Small intestine (tissue), 16 donors: ENCODE measurements at places on chromosomes 2 and 18. TPM values are rescaled to one million over a fixed set of nuclear protein-coding genes. Genes with fewer than 3 reads are reported as not detected.

KYNU gene
- 3.8 TPM for polyA plus RNA-seq

CFAP221 gene
- polyA plus RNA-seq: 3.0 TPM

AUP1 gene
- polyA plus RNA-seq: 237 TPM

UGT1A3 gene
- polyA plus RNA-seq: 0.22 TPM

SEMA4C gene
- polyA plus RNA-seq: 21.0 TPM

ZNF516 gene
- 6.1 TPM for polyA plus RNA-seq

FAM237A gene
- not detected for polyA plus RNA-seq

RAPGEF4 gene
- 0.54 TPM for polyA plus RNA-seq

DPYSL5 gene
- 0.27 TPM for polyA plus RNA-seq

MTCL1 gene
- 2.5 TPM for polyA plus RNA-seq

ADCYAP1 gene
- 0.66 TPM for polyA plus RNA-seq

ZBTB7C gene
- polyA plus RNA-seq: 0.54 TPM

AQP12A gene
- polyA plus RNA-seq: not detected

LYG1 gene
- 5.4 TPM for polyA plus RNA-seq

CXCR1 gene
- not detected for polyA plus RNA-seq

PPP1R1C gene
- 0.33 TPM for polyA plus RNA-seq

LHCGR gene
- polyA plus RNA-seq: not detected

NOL4 gene
- not detected for polyA plus RNA-seq

ZSWIM2 gene
- not detected for polyA plus RNA-seq

NMS gene
- not detected for polyA plus RNA-seq

PRSS56 gene
- not detected for polyA plus RNA-seq

MC5R gene
- not detected for polyA plus RNA-seq

ANKRD53 gene
- 2.1 TPM for polyA plus RNA-seq

KCNJ3 gene
- polyA plus RNA-seq: 3.0 TPM

VWA3B gene
- not detected for polyA plus RNA-seq

EVA1A gene
- 13.2 TPM for polyA plus RNA-seq

CRYBA2 gene
- 1.3 TPM for polyA plus RNA-seq

DSG1 gene
- not detected for polyA plus RNA-seq

AFF3 gene
- polyA plus RNA-seq: 3.2 TPM

ALLC gene
- polyA plus RNA-seq: not detected

TRIM54 gene
- polyA plus RNA-seq: 5.4 TPM

DOK6 gene
- 0.63 TPM for polyA plus RNA-seq

ACSL3 gene
- polyA plus RNA-seq: 34.0 TPM

OSBPL1A gene
- polyA plus RNA-seq: 34.9 TPM

APLF gene
- 0.27 TPM for polyA plus RNA-seq

SDC1 gene
- polyA plus RNA-seq: 38.9 TPM

CROCC2 gene
- not detected for polyA plus RNA-seq

ANKRD62 gene
- polyA plus RNA-seq: not detected

SCN7A gene
- 0.27 TPM for polyA plus RNA-seq

NEURL3 gene
- polyA plus RNA-seq: 6.2 TPM

CD8A gene
- polyA plus RNA-seq: 1.9 TPM

TEKT4 gene
- polyA plus RNA-seq: not detected

ANKRD30BL gene
- polyA plus RNA-seq: not detected

SLC23A3 gene
- polyA plus RNA-seq: 26.6 TPM

CNTNAP5 gene
- not detected for polyA plus RNA-seq

POTEC gene
- not detected for polyA plus RNA-seq

EPC2 gene
- 7.2 TPM for polyA plus RNA-seq

ZNF892 gene
- 0.66 TPM for polyA plus RNA-seq

SPP2 gene
- not detected for polyA plus RNA-seq

AQP12B gene
- not detected for polyA plus RNA-seq

FIGN gene
- polyA plus RNA-seq: 0.64 TPM

LRATD1 gene
- polyA plus RNA-seq: 41.2 TPM

MYOM1 gene
- polyA plus RNA-seq: 2.9 TPM

EMX1 gene
- polyA plus RNA-seq: 1.6 TPM
